ENCODE measurements at places on chromosomes 3 and 15.

GRCh38 chr3:146024260-146024659 lies 136.7 kb downstream of the PLOD2 start:
- DNase-seq: no peak

- DNase-seq: no peak
These were observed 12.9 kb downstream of the SEC11A start for GRCh38 chr15:84702961-84703482.

DNA sequence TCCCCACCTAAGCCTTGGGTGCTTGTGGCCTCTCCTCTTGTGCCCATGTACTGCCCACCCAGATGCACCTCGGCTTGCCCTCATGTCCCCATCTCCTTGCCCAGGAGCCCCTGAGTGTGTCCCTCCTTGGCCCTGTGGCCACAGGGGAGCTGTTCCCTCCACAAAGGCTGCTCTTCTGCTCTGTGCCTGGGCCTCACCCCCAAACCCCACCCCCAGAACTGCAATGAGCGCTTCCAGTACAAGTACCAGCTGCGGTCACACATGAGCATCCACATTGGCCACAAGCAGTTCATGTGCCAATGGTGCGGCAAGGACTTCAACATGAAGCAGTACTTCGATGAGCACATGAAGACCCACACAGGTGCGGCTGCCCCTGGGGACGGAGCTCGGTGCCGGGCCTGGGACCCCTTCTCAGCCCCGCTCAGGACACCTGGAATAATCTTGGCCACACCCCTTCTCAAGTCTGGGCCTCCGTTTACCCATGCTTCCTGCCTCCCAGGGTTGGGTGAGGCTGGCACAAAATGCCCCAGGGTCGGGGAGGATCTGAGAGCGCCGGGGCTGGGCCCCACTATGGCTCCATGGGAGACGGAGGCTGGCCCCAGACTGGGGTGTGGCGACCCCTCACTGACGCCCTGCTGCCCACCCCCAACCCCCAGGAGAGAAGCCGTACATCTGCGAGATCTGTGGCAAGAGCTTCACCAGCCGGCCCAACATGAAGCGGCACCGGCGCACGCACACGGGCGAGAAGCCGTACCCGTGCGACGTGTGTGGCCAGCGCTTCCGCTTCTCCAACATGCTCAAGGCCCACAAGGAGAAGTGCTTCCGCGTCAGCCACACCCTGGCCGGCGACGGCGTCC lies 10.3 kb downstream of the ZBTB47 start:
- no peak for DNase-seq

GRCh38 chr3:121703973-121704372 lies 43.3 kb upstream of the HCLS1 start:
- DNase-seq: no peak

DNA sequence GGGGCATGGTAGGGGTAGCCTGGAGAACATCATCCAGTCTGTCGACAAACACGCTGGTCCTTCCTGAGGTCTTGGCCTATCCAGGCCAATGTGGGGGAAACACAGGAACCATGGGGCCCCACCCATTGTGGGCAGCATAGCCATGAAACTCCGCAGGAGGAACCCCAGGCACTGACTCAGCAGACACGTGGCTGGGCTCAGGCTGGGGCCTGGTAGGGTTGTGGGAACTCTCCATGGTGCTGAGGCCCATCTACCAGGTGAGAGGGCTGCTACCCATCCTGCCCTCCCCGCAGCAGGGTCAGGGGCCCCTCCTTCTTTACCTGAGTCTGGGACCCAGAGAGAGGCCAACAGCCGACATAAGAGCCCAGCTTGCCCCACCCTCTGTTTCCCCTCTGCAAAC lies 22.6 kb upstream of the CACNA2D2 start:
- DNase-seq: no peak

DNA sequence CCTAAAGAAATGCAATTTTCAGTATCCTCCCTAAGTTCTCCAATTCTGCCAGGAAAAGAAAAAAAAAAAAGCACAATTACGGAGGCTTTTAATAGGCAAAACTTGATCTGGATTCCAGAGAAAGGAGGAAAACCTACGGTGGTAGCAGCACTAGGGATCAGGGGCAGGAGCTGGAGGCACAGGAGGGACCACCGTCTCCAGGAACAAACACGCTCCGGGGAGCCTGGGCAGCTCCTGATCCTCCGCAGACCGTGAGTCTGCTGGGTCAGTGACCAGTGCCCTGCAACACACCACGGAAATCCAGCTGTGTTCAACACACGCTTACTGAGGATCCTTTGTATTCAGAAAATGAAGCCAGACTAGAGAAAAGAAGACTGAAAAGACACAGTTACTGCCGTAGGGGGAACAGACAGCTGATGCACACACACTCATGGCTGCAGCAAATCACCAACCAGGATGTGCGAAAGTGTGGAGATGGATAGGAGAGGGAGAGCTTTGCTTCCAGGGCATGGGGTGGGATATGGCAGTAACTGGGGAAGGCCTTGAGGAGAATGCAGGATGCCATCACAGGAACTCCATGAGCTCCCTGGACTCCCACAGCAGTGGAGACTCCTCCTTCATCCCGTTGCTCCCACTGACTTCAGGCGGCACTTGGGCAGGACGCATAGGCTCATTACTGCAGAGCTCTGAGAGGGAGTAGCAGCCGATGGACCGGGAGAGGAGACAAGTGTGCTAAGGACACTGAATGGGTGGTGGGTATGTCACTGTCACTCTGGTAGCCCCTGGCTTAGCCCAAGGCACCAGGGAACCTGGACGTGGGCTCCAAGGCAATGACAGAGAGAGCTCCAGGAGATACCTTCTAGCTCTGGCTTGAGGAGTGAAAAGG lies 167.0 kb downstream of the ATP10A start:
- DNase-seq: no peak

DNA sequence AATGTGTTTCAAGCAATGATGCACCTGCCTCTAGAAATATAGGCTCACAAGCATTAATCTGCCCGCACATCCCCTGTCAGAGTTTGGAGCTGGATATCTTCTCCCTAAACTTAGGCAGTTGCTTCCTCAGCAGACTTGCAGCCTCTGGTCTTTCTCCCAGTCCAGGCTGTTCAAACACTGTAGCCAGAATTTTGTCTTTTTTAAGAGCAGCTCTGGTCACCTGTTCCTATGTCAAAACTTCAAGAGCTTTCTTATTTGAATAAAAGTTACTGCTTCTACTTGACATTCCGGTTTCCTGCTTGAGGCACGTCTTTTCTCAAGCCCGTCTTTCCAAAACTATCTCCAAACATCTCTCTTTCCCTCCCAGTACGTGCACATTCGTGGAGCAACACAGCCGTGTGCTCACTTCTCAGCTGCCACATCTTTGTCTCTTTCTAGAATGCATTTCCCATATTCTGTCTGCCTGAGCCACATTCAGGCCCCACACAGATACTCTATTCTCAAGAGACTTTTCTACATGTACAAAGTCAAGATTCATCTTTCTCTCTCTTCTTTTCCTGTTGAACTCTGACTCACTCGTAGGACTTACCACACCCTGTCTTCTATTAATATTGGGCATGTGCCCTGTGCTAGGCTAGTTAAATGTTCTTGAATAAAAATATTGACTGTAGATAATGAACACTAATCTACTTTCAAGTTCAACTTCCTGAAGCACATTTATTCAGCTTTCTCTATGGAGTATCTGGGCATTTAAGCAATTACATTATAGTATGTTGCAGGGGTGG lies 307.7 kb upstream of the SOX2 start:
- no peak for DNase-seq
